ENCODE measurements at places on chromosomes 13 and 19.

- no peak for DNase-seq
Measured at GRCh38 chr13:65808061-65808460, 1422.1 kb downstream of the PCDH9 start.

DNA sequence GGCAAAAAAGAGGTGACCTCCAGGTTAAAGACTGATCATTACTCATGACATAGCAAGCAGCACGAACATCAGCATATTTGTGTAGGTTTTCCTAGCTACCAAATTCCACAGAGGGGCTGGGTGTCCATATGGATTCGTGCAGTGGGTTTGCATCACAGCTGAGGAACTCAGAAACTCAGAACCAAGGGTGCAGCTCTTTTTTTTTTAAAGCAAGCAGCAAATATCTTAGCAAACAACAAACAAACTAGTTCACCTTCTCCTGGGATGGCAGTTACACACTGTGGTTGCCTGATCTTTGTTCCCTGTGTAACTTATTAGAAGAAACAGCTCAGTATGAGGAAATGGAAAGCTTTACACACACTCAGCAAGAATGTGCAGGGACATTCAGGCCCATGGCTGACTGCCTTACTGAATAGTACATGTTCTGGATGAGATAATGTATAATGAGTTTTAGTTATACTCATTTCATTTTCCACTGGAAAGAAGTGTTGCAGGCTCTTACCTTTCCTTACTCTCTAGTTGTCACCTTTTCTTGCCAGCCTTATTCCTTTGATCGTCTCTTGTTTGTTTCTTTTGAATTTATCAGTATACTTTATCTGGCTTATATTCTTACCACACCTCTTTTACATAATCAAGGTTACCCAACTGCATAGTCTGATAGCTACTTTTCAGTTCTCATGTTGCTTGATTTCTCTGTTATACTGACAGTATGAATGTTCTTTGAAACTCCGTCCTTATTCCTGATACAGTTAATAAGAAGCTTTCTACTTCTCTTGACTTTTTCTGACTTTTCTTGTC lies 4.3 kb downstream of the NDFIP2 start:
- DNase-seq, result no peak

GRCh38 chr13:27370305-27370872 lies 54.0 kb upstream of the GTF3A start:
- no peak for DNase-seq

GRCh38 chr19:2462635-2463421 lies 6.1 kb upstream of the LMNB2 start:
- peak; percentile 92 for DNase-seq

GRCh38 chr13:73593199-73593765 lies 534.5 kb downstream of the KLF5 start:
- DNase-seq, result no peak

- DNase-seq, result no peak
Measured at GRCh38 chr13:27449081-27449603, 1.2 kb downstream of the MTIF3 start.

DNA sequence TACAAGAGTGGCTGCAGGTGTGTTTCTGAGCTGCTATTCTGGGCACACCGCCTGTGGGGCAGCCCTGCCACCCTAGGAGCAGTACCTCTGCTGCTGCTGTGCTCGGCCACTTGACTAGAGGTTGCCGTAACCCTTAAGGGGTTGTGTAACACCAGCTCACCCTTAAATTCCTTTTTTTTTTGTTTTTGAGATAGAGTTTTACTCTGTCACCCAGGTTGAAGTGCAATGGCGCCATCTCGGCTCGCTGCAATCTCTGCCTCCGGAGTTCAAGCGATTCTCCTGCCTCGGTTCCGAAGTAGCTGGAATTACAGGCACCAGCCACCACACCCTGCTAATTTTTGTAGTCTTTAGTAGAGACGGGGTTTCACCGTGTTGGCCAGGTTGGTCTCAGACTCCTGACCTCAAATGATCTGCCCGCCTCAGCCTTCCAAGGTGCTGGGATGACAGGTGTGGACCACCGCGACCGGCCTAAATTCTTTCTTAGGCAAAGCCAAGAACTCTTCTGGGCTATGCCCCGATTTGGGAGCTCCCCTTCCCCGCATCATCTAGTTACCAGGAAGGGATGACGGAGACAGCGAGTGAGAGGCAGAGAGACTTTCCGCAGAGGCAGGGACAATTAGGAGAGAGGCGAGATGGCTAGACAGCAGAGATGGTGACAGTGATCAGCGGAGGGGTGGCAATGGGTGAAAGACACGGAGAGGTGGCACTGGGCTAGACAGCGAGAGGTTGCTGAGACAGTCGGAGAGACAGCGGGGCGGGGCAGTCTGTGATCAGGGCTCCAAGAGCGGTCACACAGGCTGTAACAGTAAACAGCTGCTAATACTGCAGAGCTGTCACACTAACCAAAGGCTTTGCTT lies 4.4 kb upstream of the LILRA5 start:
- DNase-seq, result no peak

All from right renal cortex interstitium (tissue), 3 donors.